ENCODE measurements at places on chromosomes 1 and 21. TPM values are rescaled to one million over a fixed set of nuclear protein-coding genes. Genes with fewer than 3 reads are reported as not detected.
A peak's percentile ranks its signal among the peaks of the same experiment; 100 is the strongest.

The CDA gene
- total RNA-seq: not detected

The TRIM46 gene
- total RNA-seq: 1.9 TPM

DNA sequence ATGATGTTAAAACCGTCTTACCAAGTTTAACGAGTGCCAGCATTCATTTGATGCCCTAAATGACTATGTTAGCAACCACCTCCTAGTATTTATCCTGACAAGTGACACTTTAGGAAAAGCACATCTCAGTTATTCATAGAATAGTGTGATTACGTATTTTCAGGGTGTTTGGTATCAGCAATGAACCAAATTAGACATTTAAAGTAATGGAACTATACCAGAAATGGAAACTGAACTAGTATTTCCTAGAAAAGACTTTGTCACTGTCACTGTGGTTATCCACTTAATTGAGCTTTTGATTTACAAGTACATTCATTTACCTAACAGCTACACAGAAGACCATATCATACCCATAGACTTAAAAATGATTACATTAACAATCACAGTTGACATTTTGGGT is 3.6 kb upstream of the IL12RB2 start:
- DNase-seq: no peak

GRCh38 chr1:25858494-25858893 is 763 bp downstream of the AUNIP start:
- DNase-seq: no peak

DNA sequence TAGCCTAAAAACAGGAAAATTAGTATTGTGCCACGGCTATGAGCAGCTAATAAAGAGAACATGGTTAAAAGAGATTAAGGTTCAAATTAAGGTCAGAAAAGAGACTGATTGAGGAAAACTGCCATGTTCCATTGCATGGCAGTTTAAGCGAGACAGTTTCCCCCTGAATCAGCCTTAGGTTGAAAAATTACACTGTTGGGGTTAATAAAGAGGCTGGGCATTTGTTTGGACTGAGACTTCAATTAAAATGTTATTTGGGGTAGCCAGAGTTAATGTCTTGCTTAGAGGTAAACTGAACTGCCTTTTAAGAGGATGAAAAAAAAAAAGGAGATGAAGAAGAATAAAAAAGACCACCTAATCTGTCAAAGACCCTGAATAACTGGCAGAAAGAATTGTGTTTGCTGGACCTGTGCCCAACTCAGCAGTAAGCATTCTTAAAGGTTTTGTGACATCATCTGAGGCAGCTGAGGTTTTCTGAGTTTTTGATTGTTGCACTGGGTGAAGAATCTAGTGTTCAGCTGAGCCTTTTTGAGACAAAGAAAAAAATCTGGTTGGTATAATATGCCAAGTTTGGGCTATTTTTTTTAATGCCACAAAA is 17.7 kb upstream of the PROX1 start:
- peak; percentile 54 for DNase-seq

DNA sequence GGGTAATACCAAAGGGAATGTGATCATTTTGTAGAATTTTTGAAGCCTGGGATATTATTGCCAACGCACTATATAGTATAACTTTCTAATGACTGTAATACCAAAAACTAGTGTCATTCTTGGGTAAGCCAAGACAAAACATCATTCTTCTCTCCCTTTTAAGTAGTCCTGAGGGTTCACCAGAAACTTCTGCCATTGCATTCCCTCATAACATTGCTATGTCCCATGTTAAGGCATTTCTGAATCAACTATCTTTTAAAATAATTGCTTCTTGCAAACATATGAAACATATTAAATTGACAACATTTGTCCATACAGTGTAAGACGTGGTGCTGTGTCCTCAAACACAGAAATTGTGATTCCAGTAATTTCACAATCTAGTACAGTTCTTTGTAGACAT is 29.9 kb upstream of the C1orf21 start:
- no peak for DNase-seq

DNA sequence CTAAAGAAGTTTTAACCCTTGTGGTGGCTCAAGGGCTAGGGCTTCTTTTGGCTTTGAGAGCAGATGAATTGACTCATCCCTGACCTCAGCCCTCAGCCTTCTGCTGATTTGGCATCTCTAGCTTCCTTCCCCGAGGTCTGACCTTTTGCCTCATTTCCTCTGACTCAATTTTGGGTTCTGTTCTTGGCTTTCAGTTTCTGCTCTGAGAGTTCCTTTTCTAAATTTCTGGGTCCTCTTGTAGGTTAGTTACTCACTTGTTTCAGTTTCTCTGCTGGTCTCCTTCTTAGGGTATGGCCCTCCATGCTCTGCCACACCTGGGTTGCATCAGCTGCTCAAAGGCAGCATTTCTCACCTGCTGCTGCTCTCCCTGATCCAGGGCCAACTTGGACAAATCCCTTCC is 19.4 kb downstream of the PDE4B start:
- DNase-seq: peak; percentile 90

DNA sequence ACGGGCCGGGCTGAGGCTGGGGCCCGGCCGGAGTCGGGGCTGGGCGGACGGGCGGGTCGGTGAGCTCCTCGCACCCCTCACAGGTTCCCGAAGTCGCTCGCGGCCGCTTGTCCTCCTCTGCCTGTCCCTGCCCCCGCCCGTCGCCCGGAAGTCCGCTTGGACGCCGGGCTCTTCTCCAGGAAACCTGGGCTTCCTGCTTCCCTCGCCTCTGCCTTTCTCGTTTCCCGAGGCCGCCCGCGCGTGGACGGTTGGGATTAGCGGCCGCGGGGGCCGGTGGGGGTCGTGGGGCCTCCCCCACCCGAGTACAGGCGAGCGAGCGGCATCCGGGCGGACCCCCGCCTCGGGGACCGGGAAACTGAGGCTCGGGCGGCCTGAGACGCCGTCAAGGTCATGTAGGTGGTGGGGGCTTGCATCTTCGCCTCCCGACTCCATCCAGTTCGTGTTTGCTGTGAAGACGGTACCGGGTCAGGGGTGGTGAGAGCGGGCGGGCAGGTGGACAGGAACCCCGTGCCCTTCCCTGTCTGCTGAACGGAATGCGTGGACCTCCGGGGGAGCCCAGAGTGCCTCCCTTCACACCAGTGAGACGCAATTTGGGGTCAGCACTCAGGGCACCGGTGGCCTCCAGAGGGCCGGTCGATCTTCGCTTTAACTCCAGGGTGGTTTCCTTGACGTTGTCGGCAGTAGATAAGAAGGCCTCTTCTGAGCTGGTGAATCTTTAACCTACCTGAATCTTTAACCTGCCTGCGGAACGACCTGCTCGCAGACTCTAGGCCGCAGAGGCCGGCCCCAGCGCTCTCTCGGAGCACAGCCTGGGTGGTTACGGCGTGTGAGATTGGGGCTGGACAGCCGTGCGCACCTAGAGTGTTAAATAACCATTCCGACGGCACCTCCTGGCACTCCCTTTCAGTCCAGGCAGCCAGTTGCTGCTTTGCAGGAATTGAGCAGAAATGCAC is 686 bp downstream of the ARF1 start:
- peak; percentile 52 for DNase-seq

- DNase-seq: no peak
Observed at GRCh38 chr21:32965129-32965680, 60.5 kb upstream of the OLIG2 start.
